ENCODE measurements at places on chromosomes 7 and 10. TPM values are rescaled to one million over a fixed set of nuclear protein-coding genes. Genes with fewer than 3 reads are reported as not detected.

Gene TAS2R3
- 0.60 TPM for total RNA-seq

Gene SYT15
- total RNA-seq: 0.58 TPM

Gene ARHGEF35
- 6.7 TPM for total RNA-seq

Gene NPTX2
- total RNA-seq: not detected

Gene NPM3
- total RNA-seq: 260 TPM

Gene NCOA4
- total RNA-seq: 111 TPM

Gene RBAK
- 11.3 TPM for total RNA-seq

Gene RBP4
- not detected for total RNA-seq

Gene GRM3
- not detected for total RNA-seq

Gene PHKG1
- 1.3 TPM for total RNA-seq

Gene DDC
- 0.64 TPM for total RNA-seq

Gene PBLD
- total RNA-seq: 0.70 TPM

Gene ACSL5
- 54.3 TPM for total RNA-seq

Gene PSMA2
- 207 TPM for total RNA-seq

Gene TCF7L2
- 1.5 TPM for total RNA-seq

Gene TSPAN12
- not detected for total RNA-seq

Gene ZNF804B
- not detected for total RNA-seq

Gene NPVF
- not detected for total RNA-seq

Gene KIAA1549
- 1.7 TPM for total RNA-seq

Gene ATAD1
- total RNA-seq: 49.6 TPM

Gene LEP
- total RNA-seq: not detected

Gene FAM237B
- not detected for total RNA-seq

Gene CPEB3
- total RNA-seq: 1.5 TPM

Gene NEUROD6
- not detected for total RNA-seq

Gene IFIT1
- 7.2 TPM for total RNA-seq

Gene USP54
- total RNA-seq: 7.7 TPM

Gene KCNH2
- 0.22 TPM for total RNA-seq

Gene RAMP3
- not detected for total RNA-seq

Gene AKR1C2
- not detected for total RNA-seq

Gene CTBP2
- 0.25 TPM for total RNA-seq

Gene GTF2IRD2
- total RNA-seq: 4.6 TPM

Gene VOPP1
- total RNA-seq: 49.0 TPM

Gene RBM20
- total RNA-seq: 0.42 TPM

Gene TCAF2
- 31.5 TPM for total RNA-seq

Gene GIMAP7
- 36.1 TPM for total RNA-seq

Gene NRG3
- total RNA-seq: not detected

Gene UCMA
- total RNA-seq: not detected

Gene C10orf53
- total RNA-seq: not detected

Gene NAT16
- total RNA-seq: not detected

Gene DUS4L
- 15.3 TPM for total RNA-seq

Gene ATG9B
- 12.3 TPM for total RNA-seq

Gene NME8
- total RNA-seq: not detected

Gene CDNF
- 0.96 TPM for total RNA-seq

Gene MOGAT3
- not detected for total RNA-seq

Gene COL17A1
- total RNA-seq: not detected

Gene RELN
- total RNA-seq: not detected

Gene TFPI2
- not detected for total RNA-seq

Gene HTR5A
- not detected for total RNA-seq

Gene ADGRA1
- total RNA-seq: not detected

Gene CDHR1
- 0.91 TPM for total RNA-seq

Gene CLDN3
- not detected for total RNA-seq

Gene KAZALD1
- total RNA-seq: 0.28 TPM

Gene CEP55
- total RNA-seq: 52.0 TPM

Gene RHBDD2
- total RNA-seq: 29.6 TPM

Gene WEE2
- total RNA-seq: not detected

All from activated naive CD8-positive, alpha-beta T cell treated with anti-CD3 and anti-CD28 coated beads for 36 hours (primary cell).